ENCODE measurements at places on chromosomes 16 and 17. TPM values are rescaled to one million over a fixed set of nuclear protein-coding genes. Genes with fewer than 3 reads are reported as not detected.
A peak's percentile ranks its signal among the peaks of the same experiment; 100 is the strongest.

Gene SLC16A3
- total RNA-seq = 82.9 TPM

Gene KRTAP4-8
- total RNA-seq = not detected

Gene C16orf96
- 0.99 TPM for total RNA-seq

Gene CCL22
- total RNA-seq = not detected

Gene MMP2
- total RNA-seq = 23.1 TPM

Gene RHBDF1
- total RNA-seq = 11.0 TPM

Gene TBC1D3B
- total RNA-seq = 3.3 TPM

Gene TNFRSF12A
- 6.7 TPM for total RNA-seq

Gene UTS2R
- total RNA-seq = 0.46 TPM

Gene KRT39
- not detected for total RNA-seq

Gene DPEP3
- 0.19 TPM for total RNA-seq

Gene FLCN
- 16.3 TPM for total RNA-seq

Gene SLC12A3
- not detected for total RNA-seq

Gene ZG16
- not detected for total RNA-seq

Gene CDRT15
- total RNA-seq = not detected

Gene USP31
- 7.8 TPM for total RNA-seq

Gene GNG13
- not detected for total RNA-seq

Gene RHBDL3
- total RNA-seq = 2.5 TPM

Gene TTLL6
- 6.8 TPM for total RNA-seq

DNA sequence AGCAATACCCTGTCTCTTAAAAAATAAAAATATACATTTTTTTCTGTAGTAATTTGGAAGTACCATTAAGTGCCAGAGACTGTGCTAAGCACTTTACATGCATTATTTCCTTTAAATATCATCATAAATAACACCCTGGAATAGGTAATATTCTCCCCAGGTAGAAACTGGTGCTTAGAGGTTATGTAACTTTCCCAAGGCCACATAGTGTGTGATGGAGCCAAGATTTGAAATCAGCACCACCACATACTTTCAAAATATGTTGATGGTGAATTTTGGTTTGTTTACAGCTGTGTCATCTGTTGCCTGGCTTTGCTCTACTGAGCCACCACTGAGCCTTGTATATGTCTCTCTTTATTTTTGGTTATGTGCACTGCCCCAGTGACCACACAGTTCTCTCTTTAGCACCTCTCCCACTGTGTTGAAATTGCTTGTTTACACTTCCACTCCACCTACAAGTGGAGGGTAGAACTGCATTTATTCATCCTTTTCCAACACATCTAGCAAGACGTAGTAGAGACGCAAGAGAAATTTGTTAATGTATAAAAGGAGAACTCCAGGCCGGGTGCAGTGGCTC, 19.0 kb upstream of the NBR1 start:
- no peak for DNase-seq

DNA sequence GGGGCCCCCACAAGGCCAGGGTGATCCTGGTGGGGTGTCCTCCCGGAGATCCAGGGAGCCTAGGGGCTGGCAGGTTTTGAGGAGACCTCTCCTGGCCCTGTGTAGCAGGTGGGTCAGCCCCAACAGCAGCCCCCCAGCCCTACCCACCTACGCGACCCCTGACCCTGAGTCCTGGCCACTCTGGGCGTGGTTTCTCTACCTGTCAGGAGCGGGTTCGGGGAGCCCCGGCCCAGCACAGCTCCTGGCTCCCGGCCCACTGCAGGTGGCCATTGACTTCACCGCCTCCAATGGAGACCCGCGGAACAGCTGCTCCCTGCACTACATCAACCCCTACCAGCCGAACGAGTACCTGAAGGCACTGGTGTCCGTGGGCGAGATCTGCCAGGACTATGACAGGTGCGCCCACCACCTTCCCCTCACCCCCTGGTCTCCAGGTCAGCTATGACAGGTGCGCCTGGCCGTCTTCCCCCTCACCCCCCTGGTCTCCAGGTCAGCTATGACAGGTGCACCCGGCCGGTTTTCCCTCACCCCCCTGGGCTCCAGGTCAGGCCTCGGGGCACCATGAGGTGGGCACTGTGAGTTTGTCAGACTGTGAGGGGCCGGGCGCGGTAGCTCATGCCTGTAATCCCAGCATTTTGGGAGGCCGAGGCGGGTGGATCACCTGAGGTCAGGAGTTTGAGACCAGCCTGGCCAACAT, 13.0 kb downstream of the CPNE7 start:
- no peak for DNase-seq

DNA sequence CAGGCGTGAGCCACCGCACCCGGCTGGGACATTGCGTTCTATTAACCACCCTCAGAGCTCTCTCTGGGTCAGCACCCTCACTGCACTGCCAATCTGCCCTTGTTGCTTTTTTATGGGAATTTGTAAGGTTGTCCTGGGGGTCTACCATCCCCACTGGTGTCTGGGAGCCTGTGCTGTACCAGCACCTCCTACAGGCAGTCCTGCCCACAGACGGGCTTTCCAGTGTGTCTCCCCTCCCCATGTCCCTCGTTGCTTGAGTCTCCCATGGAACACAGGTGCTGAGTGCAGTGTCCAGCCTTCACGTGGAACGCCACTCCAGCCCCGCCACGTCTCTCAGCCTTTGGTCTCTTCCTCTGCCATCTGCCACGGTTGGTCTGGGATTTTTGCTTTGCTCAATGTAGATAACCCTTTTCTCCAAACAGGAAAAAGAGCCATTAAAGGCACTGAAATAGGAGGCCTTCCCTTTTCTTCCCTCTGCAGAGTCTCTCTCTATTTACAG, 68.0 kb upstream of the CBX4 start:
- no peak for DNase-seq

DNA sequence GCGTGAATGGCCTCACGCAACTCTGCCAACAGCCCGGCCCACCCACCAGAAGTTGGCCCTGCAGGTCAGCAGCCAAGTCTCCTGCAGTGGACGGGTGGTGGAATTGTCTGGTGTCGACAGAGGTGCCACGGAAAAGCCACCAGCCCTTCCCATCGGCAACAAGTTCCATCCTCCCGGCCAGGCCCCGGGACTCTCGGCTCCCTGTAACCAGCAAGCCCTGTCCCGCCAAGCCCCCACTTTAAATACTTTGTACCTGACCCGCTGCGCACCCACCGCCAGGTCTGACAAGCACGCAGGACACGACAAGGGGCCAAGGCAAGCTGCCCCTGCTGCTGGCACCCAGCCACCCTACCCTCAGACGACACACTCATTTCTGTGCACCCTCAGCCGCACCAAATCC, 100.8 kb downstream of the RBFOX3 start:
- DNase-seq = no peak

GRCh38 chr16:81167851-81168250, 70.6 kb upstream of the BCO1 start:
- no peak for DNase-seq

- DNase-seq = no peak
Observed at GRCh38 chr17:4247971-4248388, 15.8 kb downstream of the ANKFY1 start.

- no peak for DNase-seq
Observed at GRCh38 chr17:17560975-17561374, 30.5 kb downstream of the PEMT start.

GRCh38 chr17:75430159-75430974, 24.9 kb upstream of the GRB2 start:
- peak; percentile 87 for DNase-seq

DNA sequence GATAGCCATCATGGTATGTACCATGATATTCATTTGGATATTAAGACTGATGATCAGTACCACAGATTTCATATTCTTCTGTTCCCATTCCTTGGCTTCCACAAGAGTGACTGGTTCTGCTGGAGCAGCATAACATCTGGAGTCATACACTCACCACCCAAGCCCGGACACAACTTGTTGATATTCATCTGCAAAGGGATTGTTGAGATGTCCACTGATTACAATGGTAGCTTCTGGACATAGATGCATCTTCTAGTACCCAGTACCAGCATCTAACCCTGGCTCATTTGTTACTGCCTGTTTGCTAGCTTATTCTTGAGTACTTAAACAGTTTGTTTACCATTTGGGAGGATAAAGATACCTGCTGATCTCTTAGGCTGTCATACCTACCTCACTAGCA, 235.7 kb upstream of the AXIN2 start:
- no peak for DNase-seq

GRCh38 chr16:86133847-86134375, 234.9 kb downstream of the IRF8 start:
- no peak for DNase-seq

- DNase-seq = no peak
Observed at GRCh38 chr17:2598166-2598565, 4.7 kb downstream of the PAFAH1B1 start.

DNA sequence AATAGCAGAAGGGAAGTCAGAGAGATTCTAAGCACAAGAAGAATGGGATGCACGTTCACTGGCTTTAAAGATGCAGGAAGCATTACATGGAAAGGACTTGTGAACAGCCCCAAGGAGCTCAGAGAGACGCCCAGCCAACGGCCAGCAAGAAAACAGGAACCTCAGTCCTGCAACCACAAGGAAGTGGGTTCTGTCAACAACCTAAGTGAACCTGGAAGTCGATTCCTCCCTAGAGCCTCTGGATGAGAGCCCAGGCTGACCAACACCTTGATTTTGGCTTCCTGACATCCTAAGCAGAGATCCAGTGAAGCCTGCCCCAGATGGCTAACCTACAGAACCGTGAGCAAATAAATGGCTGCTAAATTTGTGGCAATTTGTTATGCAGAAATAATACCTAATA, 24.5 kb downstream of the GPR142 start:
- DNase-seq = no peak

DNA sequence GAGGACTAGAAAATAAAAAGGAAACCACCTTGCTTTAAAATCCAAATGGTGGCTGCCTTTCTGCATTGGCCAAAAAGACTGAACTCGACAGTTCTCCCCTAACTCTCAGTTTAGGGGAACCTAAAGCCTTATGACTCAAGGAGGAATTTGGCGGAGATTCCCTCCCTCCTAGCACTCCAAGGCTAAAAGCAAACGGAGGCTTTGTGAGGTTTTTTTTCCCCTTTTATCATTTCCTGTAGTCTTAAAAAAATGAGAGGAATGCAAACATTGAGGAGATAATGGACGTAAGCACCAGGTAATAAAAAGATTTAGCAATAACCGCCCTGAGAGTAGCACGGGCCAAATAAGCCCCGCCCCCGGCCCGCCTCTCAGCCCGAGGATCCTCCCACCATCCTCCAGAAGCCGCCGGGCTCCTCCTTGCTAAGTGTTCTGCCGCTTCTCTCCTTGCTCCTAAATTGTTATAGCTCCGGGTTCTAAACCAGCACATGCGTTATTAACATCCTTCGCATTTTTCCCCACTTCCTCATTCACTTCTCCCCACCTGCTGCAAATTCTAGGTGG, 5.8 kb upstream of the KIFC3 start:
- DNase-seq = peak; percentile 79

GRCh38 chr16:67299269-67299668, 19.9 kb downstream of the PLEKHG4 start:
- DNase-seq = no peak

GRCh38 chr17:74361230-74362068, at the start of gene BTBD17:
TSS of gene BTBD17 (minus strand) at chr17:74361868. CDS start at chr17:74361819, 49 bp downstream.
- peak; percentile 97 for DNase-seq

DNA sequence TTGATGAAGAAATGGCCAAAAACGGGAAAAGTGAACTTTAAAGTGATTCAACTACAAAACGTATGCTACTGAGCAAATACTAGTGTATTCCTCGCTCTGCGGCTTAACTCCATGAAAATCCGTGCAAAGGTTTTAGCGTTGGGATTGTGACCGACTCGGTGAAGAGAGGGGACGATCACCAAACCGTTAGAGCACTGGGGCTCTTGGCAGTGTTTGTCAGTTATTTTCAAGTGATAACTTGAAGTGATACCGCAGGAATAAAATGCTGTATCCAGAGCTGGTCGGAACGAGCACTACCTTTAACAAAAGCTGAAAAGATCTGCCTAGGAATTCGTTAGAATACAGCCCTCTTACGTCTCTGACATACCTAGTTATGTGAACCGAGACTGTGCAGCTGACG, 773 bp upstream of the PPM1D start:
- DNase-seq = no peak

GRCh38 chr16:86978445-86979030, 338.7 kb downstream of the C16orf95 start:
- DNase-seq = no peak

GRCh38 chr16:58378401-58378800, 13.9 kb upstream of the GINS3 start:
- DNase-seq = no peak

- DNase-seq = no peak
Observed at GRCh38 chr17:4605826-4606225, 21.5 kb downstream of the SMTNL2 start.

- DNase-seq = no peak
Observed at GRCh38 chr17:76481071-76481655, 13.8 kb downstream of the AANAT start.

GRCh38 chr16:77790009-77790372, 1.6 kb downstream of the VAT1L start:
- peak; percentile 45 for DNase-seq

DNA sequence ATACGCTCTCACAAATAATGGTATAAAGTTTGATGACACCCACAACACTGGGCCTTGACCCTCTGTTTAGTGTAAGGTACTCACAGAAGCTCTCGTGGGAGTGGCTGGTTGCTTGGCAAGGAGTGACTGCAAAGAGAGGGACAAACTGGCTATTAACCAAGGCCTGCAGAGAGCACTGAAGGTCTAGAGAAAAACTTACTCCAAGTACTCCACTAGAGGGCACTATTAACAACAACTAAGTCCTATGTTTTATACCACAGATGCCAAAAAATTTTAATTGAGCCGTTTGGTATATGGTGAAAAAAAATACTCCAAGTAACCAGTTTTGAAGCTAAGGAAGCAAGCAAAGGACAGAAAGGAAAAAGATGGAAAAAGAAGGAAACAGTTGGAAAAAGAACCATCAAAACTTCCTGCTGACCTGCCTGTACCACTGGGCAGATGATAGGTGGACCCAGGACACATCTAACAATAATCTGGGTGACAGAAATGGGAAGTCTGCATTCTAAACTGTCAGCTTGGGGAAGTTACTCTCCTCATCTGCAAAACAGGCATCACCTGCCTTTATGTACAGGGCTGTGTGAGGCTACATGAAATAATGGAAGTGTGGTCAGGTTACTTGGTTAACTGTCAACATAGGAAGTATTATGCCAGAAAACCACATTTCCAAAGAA, 23.2 kb downstream of the DYNC1LI2 start:
- peak; percentile 65 for DNase-seq

DNA sequence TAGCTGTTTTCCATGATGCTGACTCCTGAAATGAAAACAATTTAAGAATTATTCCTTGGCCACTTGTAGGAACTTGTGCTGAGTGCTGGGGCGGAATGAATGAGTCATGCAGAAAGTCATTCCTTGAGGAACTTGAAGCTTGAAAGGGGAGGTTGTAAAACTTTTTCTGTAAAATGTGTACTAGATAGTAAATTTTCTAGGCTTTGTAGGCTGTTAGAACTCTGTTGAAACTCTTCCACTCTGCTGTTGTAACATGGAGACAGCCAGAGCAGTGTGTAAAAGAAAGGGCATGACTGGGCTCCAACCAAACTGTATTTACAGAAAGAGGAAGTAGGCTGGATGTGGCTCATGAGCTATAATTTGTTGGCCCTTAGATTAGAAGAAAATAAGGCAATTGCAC, 46.1 kb downstream of the ABCA8 start:
- DNase-seq = no peak

DNA sequence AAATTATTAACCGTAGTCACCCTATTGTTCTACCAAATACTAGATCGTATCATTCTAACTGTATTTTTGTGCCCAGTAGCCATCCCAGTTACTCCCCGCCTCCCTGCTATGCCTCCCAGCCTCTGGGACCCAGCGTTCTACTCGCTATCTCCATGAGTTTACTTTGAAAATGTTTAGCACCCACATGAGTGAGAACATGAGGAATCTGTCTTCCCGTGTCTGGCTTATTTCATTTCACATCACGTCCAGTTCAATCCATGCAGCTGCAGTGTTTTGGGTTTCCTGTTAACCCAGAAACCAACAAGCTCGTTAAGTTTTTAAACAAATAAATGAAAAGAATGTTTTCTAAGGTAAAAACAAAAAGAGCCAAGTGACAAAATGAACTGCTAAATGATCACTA, 82.1 kb downstream of the VPS53 start:
- no peak for DNase-seq
